ENCODE measurements at places on chromosomes 5 and 9. TPM values are rescaled to one million over a fixed set of nuclear protein-coding genes. Genes with fewer than 3 reads are reported as not detected.

The SURF6 gene
- total RNA-seq: 9.2 TPM

The NR5A1 gene
- total RNA-seq: not detected

The SLC36A2 gene
- total RNA-seq: not detected

The FREM1 gene
- 0.14 TPM for total RNA-seq

The ZNF608 gene
- total RNA-seq: 1.4 TPM

The SOWAHA gene
- not detected for total RNA-seq

The UBE2QL1 gene
- not detected for total RNA-seq

The CMYA5 gene
- 0.34 TPM for total RNA-seq

The PDZD2 gene
- total RNA-seq: 11.5 TPM

The F2RL1 gene
- 59.1 TPM for total RNA-seq

The ANKRD31 gene
- 0.34 TPM for total RNA-seq

The NRARP gene
- 6.2 TPM for total RNA-seq

The CNTLN gene
- total RNA-seq: 1.4 TPM

The CCIN gene
- total RNA-seq: under 0.01 TPM

The LCN12 gene
- total RNA-seq: not detected

The SERF1A gene
- 2.3 TPM for total RNA-seq

The ERMP1 gene
- total RNA-seq: 201 TPM

The NUTM2F gene
- total RNA-seq: not detected

The ANKRD55 gene
- total RNA-seq: not detected

Data from nasal cavity respiratory epithelium epithelial cell of viscerocranial mucosa (primary cell).